ENCODE measurements at places on chromosomes 6 and 20.

DNA sequence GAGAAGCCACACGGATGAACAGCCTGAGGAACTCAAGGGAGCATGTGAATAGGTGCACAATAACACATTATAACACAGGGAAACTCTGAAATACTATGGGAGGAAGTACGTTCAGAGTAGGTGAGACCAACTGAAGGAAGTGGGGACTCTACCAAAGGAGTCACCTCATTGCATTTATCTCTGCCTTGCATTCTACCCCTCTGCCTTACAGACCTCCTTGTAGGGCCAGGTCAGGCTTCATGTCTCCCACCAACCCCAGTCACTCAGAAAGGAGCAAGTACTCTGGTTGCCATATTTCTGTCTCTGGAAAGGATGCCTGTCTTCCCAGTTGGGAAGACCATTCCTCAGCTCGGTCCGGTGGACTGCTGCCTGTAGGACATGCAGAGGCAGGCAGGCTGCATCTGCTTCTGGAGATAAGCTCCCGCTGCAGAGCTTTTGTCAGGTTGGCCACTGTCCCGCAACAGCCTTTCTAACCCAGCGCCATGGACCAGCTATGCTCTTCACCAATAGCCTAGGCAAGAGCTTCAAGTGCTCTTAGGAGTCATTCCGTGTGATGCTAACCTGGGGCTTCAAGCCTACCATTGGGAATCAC, 51.6 kb upstream of the ASIP start:
- DNase-seq = no peak

DNA sequence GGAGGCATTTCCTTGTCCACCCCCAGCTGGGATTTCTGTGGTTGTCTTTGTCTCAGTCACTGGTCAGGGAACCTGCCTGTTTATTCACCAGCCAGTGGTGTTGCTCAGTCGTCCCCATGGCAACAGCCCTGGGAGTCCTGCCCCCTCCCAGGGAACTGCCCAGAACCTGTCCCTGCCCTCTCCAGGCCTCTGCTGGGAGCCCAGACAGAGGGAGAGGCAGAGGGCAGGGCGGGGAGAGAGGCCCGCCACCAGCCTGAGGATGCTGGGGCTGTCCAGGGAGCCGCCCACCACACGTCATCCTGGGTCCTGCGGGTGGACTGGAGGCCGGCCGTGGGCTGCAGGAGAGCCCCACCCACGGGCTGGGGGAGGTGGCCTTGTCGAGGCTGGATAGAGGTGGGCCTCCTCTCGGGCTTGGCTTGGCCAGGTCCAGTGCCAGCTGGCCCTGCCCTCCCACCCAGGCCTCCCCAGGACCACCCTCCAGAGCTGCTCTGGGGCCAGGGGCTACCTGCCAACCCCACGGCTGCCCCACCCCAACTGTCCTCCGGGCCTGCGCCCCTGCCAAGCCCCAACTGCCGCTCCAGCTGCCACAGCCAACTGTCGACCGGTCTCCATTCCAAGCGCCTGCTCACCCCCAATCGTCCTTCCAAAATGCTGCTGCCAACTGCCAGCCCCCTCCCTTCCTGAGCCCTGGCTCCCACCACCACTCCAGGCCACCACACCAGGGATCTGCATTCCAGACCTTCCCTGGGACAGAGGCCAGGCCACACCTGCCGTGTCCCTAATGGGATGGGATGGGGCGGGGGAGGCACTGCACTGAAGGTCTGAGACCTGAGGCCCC, 4.2 kb upstream of the ZBTB46 start:
- peak; percentile 23 for DNase-seq

GRCh38 chr6:63945987-63946386, 310.4 kb downstream of the PHF3 start:
- DNase-seq = no peak

- no peak for DNase-seq
These were observed 53.8 kb downstream of the ABHD12 start for GRCh38 chr20:25336561-25337422.

- DNase-seq = no peak
These were observed 433.3 kb downstream of the PREX1 start for GRCh38 chr20:48394415-48395081.

DNA sequence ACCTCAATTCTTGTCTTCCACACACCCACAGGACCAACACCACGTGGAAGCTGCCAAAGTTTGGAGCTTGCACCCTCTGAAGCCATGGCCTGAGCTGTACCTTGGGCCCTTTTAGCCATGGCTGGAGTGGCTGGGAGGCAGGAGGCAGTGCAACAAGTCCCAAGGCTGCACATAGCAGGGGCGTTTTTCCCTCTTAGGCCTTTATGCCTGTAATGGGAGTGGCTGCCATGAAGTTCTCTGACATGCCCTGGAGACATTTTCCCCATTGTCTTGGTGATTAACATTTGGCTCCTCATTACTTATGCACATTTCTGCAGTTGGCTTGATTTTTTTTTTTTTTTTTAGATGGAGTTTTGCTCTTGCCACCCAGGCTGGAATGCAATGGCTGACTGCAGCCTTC, 44.4 kb upstream of the SLC22A3 start:
- DNase-seq = no peak

DNA sequence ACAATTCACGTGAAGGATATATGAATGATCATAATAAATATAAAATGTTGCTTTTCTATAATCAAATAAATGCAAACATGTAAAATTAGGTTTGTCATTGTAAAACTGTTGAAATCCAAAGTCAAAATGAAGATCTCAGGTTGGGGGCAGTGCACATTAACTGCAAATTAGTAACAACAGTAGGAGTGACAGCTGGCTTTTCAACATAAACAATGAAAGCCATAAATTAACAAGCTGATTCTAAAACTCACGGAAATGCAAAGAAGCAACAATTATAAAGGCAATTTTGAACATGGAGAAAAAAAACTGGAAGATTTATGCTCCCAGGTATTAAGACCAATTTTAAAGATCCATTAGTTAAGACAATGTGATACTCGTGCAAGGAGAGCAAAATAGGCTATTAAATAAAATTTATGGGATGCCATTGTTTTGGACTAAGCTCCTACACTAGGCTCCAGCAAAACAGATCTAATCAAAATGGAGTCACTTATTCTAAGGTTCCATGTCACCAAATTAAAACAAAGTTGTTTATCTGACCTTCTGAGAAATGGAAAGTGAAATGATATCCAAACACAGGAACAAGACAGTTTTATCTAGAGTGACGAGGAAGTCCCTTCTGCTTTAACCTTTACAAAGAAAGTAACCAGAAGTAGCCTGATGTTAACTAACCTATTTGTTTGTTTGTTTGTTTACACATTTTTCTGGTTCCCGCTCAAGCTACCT, 770.8 kb downstream of the EPHA7 start:
- DNase-seq = no peak

DNA sequence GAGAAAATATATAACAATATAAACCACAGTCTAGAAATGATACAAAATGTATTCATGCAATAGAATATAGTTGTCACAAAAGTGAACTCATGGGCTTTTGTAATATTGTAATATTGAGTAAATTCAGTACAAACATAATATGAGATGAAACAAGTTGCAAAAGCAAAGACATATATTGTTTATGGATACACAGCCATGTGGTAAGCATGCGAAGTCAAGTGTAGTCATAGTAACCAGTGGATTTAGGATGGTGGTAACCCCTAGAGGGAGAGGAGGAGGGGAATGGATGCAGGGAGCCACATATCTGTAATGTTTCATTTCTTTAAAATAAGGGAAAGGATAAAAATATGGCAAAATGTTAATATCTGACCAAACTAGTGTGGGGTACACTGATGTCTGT, 47.3 kb downstream of the ARMC2 start:
- DNase-seq = no peak

DNA sequence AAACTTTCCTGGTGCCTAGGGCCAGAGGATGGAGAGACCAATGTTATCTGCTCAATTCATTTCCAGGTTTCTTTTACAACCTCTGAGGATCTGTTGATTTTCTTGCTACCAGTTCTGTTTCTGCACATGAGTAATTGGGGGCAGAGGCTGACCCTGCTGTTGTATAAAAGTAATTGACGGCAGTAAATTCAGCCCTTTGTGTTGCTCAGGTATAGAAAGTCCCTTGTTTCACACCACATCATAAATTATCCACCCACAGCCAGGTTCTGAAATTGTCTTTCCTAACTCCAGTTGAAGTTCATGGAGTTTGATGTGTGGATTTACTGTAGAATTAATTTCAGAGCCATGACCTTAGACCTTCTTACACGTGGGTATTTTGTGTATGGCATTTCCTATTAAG, 107.4 kb upstream of the GRIK2 start:
- no peak for DNase-seq

GRCh38 chr6:30893666-30894065, 9.3 kb downstream of the DDR1 start:
- no peak for DNase-seq

DNA sequence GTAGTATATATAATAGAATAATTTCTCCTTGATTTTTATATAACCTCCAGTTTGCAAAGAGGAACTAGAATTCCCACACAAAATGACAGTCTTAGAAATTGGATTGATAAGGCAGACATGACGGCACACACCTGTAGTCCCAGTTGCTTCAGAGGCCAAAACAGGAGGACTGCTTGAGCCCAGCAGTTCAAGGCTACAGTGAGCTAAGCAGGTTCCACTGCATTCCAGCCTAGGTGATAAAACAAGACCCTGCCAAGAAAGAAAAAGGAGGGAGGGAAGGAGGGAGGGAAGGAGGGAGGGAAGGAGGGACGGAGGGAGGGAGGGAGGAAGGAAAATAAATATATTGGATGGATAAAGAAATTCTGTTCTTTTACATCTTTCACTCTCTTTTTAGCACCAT, 77.6 kb upstream of the SASH1 start:
- DNase-seq = no peak

- DNase-seq = no peak
These were observed 67.7 kb upstream of the PLEKHG1 start for GRCh38 chr6:150531957-150532356.

- no peak for DNase-seq
These were observed 31.5 kb upstream of the POLR1H start for GRCh38 chr6:30029588-30029987.

GRCh38 chr6:144582939-144583613, 297.9 kb downstream of the UTRN start:
- no peak for DNase-seq

DNA sequence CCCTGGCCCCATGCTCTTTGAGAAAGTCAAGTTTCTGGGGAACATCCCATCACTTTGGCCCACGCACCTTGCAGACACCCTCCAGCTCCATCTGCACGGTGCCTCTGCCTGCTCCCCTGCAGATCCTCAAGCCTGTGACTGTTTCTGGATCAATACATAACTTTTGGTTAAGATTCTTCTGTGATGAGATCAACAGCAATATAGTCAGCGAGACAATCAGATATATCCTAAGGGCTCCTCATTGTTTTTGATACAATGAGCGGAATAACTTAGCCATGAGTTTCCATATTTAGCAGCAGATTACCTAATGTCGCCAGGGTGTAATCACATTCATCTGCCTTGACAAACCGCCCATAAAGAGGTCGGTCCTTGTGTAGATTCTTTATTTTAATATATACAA, 109.3 kb upstream of the MTHFD1L start:
- DNase-seq = no peak

All from NCI-H187 treated with DMSO at 0.1 percent for 48 hours (cell line).